ENCODE measurements at places on chromosomes 4 and X.

DNA sequence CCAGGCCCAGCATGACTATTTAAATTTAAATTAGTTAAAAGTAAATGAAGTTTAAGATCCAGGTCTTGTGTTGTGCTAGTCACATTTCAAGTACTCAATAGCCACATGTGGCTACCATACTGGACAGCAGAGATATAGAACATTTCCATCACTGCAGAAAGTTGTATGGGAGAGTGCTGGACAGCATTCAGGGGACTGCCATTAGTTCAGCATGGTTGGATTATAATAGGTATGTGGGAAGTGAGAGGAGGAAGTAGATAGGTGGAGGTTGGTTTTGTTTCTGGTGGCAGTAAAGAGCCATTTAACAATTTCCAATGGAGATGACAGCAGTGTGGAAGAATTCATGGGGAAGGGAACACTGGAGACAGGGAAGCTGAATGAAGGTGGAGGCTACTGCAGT is 42.1 kb downstream of the ERVMER34-1 start:
- no peak for DNase-seq

- no peak for DNase-seq
These were observed 25.4 kb upstream of the PPP1R2C start for GRCh38 chrX:42803320-42803719.

- DNase-seq, result no peak
These were observed 378.8 kb downstream of the BCOR start for GRCh38 chrX:39718981-39719380.

GRCh38 chr4:71202705-71203104 is 136.1 kb upstream of the SLC4A4 start:
- DNase-seq, result no peak

DNA sequence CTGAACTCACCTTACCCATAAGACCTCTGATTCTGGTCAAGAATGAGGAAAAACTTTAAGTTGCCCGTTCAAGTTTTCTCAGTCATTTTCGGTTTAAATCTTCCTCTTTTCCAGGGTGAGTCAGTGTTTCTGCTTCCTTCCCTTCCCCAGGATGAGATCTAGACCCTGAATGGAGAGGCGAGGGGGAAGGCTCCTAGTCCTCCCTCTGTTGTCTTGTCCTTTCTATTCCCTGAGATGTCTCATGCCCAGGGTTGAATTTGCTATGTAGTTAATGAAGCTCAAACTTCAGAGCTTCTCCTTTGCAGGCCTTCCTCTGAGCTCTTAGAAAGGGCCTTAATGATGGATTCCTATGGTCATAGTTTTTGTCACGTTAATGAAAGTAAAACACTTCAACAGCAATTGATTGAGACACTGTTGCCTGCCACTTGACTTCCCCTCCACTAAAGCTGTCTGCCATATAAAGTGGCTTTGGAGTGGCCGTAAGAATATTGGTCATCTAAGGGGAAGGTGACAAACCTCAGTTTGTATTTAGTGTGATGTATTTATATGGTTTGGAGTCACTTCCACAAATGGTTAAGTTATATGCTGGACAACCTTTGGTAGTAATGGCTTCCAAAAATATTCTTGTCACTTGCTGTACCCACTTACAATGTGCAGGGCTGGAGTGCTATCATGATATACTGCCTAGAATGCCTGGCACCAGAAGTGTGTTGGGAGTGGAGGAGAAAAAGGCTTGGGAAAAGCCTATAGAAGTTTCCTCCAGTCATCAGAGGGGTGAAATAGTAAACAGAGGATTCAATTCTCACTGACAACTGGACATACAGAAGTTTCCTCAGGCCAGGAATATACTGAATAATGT is 24.3 kb upstream of the GPRIN3 start:
- DNase-seq, result no peak

- no peak for DNase-seq
These were observed 327.9 kb upstream of the VCX start for GRCh38 chrX:7514871-7515599.

- DNase-seq, result no peak
These were observed 67.4 kb upstream of the HELT start for GRCh38 chr4:184950926-184951325.

DNA sequence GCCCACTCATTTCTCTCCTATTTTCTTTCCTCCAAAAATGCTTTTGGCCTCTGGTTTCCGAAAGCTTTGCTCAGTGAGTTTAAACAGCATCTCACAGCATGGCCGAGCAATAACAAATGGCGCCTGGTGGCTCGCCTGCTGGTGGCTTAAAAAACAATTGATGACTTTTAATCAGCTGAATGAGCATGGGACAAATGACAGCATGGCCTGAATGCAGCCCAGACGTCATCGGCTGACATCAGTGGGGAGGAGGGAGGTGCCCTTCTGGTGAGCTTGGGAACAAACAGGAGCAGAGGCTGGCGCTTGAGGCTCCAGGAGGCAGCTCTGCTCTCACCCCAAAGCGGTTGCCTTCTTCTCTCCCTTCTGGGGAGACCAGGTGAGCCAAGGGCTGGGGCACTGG is 286.4 kb downstream of the BCOR start:
- no peak for DNase-seq

- DNase-seq, result no peak
These were observed 81.2 kb downstream of the APOOL start for GRCh38 chrX:85084770-85085393.

- DNase-seq, result no peak
These were observed 67.7 kb upstream of the SPANXN2 start for GRCh38 chrX:143788265-143788664.

DNA sequence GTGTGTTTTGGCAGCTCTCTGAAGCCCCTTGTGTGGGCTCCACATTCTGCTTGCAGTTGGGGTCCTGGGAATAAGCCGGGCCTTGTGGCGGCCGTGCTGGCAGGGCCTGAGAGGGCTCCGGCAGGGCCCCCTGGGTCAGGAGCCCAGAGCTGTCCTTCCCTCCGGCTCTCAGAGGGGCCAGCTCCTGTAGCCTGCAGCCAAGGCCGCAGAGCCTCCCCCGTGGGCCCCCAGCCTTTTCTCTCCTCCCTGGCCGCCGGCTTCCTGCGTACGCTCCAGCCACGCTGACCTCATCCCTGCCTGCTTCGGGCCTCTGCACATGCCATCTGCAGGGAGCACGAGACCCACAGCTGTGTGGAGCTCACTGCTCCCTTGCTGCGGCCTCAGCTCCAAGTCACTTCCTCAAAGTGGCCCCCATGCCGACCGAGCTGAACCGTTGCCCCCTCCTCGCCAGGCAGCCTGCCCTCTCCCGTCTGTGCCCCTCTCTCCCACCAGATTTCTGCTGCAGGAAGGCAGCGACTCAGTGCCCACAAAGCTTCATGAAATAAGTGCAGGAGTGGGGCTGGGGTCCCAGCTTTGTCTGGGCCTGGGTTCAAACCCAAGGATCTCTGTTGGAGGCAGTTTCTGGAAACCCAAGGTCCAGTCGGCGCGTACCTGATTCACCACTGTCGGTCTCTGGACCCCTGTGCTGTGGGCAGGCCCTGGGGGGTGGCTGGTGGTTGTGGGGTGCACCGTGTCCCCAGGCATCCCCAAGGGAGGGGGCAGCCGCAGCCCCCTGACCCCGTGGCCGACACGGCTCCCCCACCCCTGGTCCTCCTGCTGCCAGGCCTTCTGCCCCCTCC is 57.1 kb upstream of the NKX1-1 start:
- DNase-seq, result no peak

- no peak for DNase-seq
These were observed 134.3 kb downstream of the TEX11 start for GRCh38 chrX:70774223-70774622.
